ENCODE measurements at places on chromosomes 1 and 21.

DNA sequence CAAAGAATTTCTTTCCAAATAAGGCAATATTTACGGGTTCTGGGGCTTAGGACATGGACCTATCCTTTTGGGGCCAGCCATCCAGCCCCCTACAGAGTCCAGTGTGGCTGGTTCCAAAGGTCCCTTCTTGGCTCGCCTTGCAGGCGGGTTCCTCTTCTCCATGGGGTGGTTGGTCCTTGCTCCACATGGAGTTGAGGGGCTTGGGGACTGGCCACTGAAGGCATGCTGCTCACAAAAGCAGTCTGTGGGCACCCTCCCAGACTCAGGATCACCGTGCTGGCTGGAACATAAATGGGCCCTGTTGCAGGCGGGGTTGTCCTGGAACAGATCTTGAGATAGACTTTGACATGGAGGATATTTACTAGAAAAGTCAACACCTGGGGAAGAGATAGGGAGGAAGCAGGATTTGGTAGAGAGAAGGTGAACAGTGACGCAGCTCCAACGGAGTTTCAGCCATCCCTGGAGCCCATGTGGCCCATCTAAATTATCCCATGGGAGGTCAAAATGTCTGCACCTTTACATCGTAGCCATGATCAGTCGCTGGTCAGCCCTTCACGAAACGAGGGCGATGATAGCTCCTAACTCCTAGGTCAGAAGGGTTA, 39.1 kb upstream of the LRP8 start:
- no peak for DNase-seq

DNA sequence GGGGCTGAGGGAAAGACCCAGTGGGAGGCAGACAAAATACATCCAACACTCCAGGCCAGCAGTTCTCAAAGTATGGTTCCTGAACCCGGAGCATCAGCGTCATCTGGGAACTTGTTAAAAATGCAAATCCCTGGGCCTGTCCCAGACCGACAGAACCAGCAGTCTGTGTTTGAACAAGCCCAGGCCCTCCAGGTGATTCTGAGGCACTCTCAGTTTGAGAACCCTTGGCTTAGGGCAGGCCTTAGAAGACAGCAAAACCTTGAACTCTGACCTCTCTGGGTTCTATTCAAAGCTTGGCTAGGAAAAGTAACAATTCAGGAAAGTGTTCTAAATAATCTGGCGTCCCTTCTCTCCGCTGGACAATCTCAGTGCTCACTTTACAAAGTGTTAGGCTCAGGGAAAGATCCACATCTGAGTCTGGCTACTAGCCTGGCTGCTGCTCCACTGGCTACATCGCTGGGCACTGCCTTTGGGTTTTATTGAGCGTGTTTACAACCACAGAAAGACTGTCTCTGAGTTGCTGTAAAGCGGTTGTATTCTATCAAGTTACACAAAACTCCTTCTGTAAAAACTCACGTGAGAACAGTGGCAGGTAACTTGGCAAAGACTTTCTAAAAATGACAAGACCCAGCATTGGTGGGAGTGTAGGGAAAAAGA, 166.1 kb downstream of the HIVEP3 start:
- DNase-seq = no peak

- no peak for DNase-seq
Observed at GRCh38 chr1:100455478-100456072, 82.4 kb upstream of the GPR88 start.

DNA sequence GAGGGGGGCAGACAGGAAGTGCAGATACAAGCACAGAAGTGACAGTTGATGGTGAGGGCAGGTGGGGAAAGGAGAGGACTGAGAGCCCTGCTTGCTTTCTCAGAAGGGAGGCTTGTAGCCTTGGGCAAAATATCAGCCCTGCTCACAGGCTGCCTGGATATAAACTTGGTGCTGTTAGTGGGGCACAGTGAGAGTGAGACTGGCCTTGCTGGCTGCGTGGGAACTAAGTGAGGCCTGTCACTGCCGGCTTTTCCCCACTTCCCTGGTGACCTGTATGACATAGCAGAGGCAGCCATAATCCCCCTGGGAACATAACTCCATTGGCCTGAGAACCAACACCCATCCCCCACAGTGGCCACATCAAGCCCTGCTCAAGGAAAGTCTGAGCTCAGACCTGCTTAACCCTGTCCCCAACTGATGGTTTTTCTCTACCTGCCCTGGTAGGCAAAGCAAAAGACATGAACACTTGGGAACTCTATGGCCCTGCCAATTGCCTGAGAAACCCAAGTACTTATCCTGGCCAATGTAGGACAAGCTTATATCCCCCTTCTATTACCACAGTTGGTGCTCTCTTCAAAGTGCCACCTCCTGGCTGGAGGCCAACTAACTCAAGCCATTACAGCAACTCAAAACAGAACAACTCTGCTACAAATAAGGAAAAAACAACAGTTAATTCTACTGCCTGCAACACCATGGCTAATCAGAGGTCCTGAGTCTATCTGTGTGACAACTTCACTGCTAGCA, 472.7 kb downstream of the PLPP3 start:
- DNase-seq = no peak

- DNase-seq = no peak
Observed at GRCh38 chr1:186481303-186481888, 20.5 kb upstream of the PDC start.

- DNase-seq = no peak
Observed at GRCh38 chr1:214031267-214031650, 43.5 kb downstream of the PROX1 start.

DNA sequence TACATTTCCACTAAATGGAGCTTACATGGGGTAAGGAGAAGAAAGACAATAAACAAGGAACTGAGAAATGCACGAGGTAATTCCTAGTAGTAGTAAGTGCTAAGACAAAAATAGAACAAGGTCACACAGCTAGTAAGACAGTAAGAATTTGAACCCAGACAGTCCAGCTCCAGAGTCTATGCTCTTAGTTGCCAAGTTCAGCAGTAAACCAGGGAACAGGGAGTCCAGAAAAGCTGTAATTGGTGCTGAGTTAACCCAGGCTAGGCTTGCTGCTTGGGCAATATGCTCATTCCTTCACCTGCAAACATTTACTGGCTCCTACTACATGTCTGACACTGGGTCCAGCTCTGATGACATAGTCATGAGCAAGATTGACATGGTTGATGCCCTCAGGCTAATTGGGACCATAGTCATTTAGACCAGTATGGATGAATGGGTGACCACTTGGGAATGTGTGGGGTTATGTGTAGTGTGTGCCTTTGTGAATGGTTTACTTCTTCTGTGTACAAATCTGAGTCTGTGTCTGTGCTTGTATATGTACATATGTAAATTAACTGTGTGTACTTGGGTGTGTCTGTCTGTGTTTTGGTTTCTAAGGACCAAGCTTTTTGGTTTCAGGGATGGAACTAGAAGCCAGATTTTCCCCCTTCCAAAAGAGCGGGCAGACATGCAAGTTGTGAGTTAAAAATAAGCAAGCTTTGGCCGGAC, 2.0 kb downstream of the GPX7 start:
- DNase-seq = no peak

DNA sequence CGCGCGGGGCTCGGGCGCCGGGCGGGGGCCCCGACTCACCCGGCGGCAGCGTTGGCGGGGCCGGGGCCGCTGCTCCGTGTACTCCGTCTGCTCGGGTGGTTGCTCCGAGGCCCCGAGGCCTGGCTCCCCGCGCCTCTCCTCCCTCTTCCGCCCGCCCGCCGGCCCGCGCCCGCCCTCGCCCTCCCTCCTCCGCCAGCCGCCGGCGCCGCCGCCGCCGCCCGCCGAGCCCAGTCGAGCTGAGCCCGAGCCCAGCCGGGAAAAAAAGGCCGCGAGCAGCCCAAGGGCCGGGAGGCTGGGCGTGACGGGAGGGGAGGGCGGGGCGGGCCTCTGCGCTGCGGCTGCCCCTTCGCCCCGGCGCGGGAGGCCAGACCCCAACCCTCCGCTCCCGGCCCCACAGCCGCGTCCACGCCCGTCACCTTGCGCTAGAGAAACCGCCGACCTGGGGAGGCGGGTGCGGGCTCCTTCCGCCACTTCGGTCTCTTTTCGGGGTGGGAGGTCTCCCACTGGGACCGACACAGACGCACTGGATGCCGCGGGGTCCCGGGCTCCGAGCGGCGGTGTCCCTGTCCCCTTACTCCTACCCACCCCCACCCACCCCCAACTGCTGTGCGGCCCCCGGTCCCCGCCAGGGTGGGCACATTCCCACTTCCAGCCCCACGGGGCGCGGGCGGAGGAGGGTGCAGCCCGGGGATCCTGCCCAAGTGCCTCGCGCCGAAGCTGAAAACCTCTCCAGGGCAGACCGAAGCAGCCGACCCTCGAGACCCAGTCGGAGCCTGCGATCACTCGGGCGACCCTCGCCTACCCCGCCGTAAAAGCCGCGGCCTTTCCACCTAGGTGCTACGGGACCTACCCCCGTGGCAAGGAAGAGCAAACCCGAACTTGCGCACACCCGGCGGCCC, at the start of gene CERS2:
CERS2 (minus strand) TSS at position 256 of the 899 bp plus-strand sequence. CDS start 5,745 bp downstream, outside the sequence.
- peak; percentile 79 for DNase-seq

DNA sequence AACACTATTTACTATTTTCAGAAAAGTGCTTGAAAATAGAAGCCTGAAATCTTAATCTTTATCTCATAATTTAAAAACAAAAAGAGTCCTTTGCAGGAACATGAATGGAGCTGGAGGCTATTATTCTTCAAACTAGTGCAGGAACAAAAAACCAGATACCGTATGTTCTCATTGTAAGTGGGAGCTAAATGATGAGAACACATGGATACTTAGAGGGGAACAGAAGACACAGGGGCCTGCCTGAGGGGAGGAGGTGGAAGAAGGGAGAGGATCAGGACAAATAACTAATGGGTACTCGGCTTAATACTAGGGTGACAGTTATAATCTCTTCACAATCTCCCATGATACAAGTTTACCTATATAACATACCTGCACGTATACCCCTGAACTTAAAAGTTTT, 176.3 kb downstream of the SDCCAG8 start:
- DNase-seq = no peak

- no peak for DNase-seq
Observed at GRCh38 chr1:245235156-245235555, 80.4 kb downstream of the KIF26B start.

DNA sequence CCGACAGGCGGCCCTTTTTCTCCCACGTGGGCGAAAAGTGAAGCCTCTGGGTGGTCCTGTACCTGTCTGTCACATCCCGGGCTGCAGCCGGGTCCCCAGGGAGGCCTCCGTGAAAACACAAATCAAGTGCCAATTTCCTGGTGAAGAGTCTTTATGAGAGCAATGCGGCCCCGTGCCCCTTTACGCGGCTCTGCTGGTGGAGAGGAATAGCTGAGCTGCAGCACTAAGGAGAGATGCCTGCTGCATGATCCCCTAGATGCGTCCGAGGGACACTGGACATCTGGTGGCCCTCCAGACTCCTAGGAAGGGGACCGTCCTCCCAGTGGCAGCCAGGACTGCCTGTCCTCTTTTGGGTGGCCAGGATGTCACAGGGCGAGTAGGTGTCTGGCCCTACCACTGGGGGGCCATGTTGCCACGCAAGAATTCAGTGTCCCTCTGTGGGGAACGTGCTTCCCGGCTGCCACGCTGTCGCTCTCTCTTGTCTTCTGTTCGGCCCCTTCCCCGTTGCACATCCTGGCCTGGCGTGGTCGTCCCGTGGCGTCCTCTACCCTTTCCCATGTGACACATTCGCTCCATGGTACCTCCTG, 38.7 kb downstream of the COL18A1 start:
- DNase-seq = no peak

DNA sequence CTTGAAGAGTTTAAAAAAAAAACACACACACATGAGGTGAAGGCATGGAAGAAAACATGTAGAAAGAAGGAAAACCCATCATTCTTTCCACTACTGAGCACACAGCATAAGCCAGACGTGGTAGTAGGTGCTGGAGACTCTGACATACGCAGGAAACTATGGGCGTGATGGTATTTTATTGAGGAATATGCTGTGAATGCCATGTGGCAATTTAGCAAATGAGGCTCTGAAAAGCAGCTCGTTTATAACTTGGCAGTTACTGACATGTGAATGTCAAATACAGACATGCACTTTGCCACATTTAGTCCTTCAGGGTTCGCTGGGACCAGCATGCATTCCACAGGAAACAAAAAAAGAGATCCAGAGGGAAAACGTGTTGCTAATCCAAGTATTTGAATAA, 74.3 kb upstream of the IFNAR2 start:
- DNase-seq = no peak

DNA sequence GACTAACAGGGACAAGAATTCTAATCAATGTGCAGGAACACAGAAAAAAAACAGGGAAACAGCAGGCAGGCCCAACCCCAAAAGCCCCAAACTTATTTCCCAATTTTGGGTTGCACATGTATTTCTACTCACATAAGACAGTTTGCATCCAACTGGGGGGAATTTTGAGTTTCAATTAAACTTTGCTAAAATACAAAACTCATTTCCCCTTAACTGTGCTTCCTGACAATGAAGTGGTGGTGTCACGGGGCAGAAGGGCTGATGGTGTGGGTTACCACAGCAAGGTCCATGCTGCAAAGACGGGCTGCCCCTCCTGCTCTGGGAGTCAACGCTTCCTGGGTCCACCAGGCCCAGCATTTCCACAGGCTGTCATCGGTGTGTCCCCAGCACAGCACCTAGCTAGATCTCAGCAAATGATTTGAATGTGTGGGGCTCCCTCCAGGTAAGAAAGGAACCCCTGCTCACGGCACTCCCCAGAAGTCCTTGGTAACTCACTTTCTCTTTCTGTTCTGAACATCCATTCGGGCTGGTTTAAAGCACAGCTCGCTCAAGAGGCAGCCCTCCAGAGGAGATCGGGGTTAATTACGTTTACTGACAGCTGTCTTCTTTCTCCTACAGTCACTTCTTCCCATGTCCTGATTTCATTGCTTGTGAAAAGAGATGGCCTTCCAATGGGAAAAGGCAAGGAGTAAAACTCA, 27.4 kb downstream of the HIVEP3 start:
- peak; percentile 77 for DNase-seq

DNA sequence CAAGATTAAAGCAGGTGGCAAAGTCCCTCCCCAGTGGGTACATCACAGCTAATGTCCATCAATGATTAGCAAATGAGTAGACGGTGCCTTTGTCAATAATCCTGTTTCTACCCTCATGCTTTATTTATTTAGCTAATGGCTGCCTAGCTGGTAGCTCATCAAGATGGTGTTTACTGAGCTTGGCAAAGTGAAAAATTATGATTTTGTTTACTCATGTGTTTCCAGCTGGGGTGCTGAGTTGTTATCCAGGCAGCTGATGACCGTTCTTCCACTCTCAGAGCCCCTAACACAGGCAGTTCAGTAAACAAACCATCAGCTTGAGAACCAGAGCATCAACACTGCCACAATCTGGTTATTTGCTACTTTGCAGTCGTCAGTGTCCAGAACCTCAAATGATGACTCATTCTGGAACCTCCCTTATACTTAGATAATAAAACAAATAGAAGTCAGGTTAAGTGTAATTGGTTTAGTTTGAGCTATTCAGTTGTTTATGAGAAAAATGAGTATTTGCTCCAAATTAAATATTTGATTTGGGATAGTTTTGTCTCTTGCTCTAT, 163.9 kb downstream of the ST6GALNAC5 start:
- DNase-seq = no peak

Measured in CD4-positive, alpha-beta T cell treated with Interleukin-2 at 100 ng/mL for 4 hours (primary cell).